ENCODE measurements at places on chromosomes 5 and 9. TPM values are rescaled to one million over a fixed set of nuclear protein-coding genes. Genes with fewer than 3 reads are reported as not detected.

DNA sequence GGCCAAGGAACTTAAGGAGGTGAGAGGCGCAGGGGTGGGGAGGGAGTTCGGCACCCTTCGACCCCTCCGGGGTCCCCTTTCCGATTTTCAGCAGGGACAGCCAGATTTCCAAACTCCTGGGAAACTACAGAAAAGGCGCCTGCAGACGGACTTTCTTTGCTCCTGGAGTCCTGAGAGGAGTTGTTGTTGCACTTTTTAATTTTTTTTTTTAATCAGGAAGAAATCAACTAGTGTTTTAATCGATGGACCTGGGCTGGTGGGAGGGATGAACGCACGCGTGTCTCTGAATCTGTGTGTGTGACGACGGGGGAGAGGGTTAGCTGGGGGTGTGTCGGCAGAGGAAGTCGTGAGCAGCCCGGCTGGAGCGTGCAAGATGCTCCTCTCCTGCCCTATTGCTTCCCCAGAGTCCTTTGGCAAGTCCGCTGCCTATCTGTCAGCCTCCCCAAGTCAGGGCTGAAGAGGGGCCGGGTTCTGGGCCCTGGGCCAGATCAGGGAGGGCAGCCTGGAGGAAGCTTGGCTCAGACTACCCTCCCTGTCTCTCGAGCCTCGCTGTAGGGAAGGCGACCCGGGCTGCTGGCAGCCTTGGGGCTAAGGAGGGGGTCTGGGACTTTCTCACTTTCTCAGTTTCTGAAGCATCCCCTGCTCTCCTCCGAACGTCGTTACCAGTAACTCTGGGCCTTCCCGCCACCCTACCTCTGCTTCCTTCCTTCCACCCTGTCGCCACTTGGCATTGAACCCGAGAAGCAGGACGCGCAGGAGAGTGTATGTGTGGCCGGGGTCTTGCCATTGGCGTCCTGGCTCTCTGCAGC is 731 bp downstream of the PRR16 start:
- no peak overlapping the region for H3K4me3 ChIP-seq
- H3K27me3 ChIP-seq, result peaks cover 4% of the 10 kb centered on the region
- no peaks in the 10 kb centered on the region for H3K4me1 ChIP-seq
- H3K27ac ChIP-seq, result no peak overlapping the region

DNA sequence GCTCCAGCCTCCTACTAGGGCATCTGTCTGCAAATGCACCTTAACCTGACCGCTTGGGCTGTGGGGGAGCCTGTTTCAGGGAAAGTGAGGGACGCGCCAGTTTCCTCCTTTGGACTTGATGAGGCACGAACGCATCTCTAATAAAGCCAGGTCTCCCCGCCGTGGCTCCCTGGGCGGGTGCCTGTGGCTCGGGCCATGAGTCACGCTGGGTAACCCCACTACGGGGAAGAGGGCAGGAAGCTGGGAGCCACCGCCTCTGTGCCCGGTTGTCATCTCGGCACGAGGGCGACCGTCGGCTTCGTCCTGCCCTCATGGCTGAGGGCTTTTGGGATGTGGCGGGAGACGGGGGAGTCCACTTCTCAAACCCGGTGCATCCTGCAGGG is 12.1 kb downstream of the NOTCH1 start:
- H3K4me3 ChIP-seq, result peak overlapping the region; percentile 40
- no peak overlapping the region for H3K27ac ChIP-seq
- no peaks in the 10 kb centered on the region for H3K36me3 ChIP-seq
- H3K4me1 ChIP-seq, result peaks cover 87% of the 10 kb centered on the region
- H3K27me3 ChIP-seq, result no peaks in the 10 kb centered on the region

DNA sequence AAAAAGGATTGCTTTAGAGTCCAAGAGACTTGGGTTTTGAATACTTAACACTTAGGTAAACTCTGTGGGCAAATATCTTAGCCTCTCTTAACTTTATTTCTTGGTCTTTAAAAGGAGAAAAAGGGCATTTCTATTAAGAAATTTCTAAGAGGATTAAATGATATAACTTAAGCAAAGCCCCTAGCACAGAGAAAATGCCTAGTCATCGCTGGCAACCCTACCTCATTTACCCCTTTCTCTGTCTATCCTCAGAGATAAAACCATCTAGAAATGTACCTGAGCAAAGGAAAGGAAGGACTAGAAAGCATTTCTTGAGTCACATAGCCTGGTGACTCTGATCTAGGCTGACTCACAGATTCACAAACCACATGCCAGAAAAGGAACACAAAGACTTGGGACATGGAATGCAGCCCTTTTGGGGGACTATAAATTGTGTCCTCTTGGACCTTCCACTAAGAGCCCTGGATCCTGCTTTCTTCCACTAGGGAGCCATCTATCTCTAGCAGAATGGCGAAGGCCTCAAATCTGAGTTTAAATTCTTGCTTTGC is 120.6 kb downstream of the FOXD1 start:
- no peaks in the 10 kb centered on the region for H3K36me3 ChIP-seq
- H3K4me1 ChIP-seq, result no peaks in the 10 kb centered on the region
- DNase-seq, result no peak
- H3K4me3 ChIP-seq, result no peak overlapping the region

DNA sequence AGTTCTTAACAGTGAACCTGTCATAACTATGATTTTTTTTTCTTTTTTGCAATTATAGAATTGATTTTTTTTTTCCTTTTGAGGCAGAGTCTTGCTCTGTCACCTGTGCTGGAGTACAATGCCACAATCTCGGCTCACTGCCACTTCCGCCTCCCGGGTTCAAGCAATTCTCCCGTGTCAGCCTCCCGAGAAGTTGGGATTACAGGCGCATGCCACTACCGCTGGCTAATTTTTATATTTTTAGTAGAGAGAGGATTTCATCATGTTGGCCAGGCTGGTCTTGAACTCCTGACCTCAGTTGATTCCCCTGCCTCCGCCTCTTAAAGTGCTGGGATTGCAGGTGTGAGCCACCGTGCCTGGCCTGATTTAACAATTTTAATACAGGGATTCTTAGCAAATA is 21.4 kb downstream of the UGCG start:
- H3K36me3 ChIP-seq, result peaks cover 13% of the 10 kb centered on the region
- H3K27me3 ChIP-seq, result no peaks in the 10 kb centered on the region
- no peak overlapping the region for H3K27ac ChIP-seq

GRCh38 chr9:132238026-132238972 is 76.4 kb downstream of the NTNG2 start:
- no peaks in the 10 kb centered on the region for H3K36me3 ChIP-seq
- H3K4me1 ChIP-seq, result peaks cover 13% of the 10 kb centered on the region
- H3K4me3 ChIP-seq, result no peak overlapping the region

DNA sequence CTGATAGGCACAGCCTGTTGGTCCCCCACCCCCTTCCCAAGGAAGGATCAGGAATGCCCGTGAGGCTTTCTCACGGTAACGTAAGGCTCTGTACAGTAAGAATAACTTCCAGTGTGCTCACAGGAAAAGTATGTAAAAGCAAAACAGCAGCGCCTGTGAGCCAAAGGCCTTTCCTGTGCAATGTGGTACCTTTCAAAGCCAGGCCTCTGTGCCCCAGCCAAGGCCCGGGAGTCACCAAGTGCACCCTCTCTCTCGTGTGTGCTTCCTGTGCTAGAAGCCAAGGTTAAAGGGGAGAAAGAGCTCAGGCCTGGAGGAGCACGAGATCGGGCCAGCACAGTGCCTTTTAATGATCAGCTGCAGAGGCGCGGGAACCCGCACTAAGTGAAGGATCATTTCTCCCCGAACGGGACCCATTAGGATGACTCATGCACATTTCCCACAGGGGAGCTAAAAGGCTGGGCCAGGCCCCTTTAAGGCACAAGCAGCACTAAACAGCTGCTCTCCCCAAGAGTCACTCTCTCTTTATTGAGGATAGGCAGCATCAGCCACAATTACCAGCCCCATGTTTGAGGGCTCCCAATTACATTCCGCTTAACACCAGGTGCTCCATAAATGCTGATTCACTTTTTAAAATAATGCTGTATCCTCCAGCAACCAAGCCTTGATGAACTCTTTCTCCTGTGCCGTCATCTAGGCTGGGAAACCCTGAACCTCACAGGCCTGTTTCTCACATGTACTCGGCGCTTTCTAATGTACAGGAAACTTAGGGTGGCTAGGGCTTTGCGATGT is 42.8 kb downstream of the SHB start:
- H3K27me3 ChIP-seq, result no peaks in the 10 kb centered on the region
- H3K27ac ChIP-seq, result no peak overlapping the region
- no peaks in the 10 kb centered on the region for H3K4me1 ChIP-seq
- no peaks in the 10 kb centered on the region for H3K36me3 ChIP-seq

The ANGPTL2 gene
- not detected for total RNA-seq

The TEX53 gene
- total RNA-seq, result not detected

The GARIN3 gene
- 0.50 TPM for total RNA-seq
